ENCODE measurements at places on chromosomes 3 and 15. TPM values are rescaled to one million over a fixed set of nuclear protein-coding genes. Genes with fewer than 3 reads are reported as not detected.

RNU5B-1 gene
- not detected for total RNA-seq

SERP1 gene
- total RNA-seq = 183 TPM

SEMA3G gene
- 0.34 TPM for total RNA-seq

DNA sequence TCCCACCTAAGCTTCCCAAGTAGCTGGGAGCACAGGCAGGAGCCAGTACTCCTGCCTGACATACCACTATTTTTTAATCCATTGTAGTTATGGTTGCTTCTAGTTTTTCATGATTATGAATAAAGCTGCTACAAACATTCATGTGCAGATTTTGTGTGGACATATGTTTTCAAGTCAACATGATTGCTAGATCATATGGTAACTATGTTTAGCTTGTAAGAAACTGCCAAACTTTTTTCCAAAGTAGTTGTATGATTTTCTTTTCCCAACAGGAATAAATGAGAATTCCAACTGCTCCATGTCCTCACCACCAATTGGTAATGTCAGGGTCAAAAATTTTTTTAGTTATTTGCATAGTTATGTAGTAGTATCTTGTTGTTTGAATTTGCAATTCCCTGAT is 136.8 kb upstream of the THRB start:
- no peak for DNase-seq
- H3K4me1 ChIP-seq = no peaks in the 10 kb centered on the region
- no peaks in the 10 kb centered on the region for H3K36me3 ChIP-seq
- H3K4me3 ChIP-seq = no peak overlapping the region

DNA sequence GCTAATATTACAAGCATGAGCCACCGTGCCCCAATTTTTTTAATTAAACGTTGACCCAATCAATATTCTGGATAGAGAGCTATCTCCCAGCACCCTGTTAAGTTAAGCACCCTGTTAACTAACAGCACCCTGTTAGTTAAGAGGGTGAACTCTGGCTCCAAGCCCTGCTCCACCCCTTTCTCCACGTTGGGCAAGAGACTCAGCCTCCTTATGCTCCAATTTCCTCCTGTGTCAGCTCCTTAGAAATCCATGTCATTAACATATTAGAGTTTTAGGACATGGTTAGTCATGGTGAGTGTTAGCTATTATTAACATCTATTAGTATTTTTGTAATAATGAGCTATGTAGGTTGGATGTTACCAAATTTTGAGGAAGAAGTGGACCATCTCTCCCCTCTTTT is 217.2 kb upstream of the UBE2E1 start:
- DNase-seq = no peak
- no peaks in the 10 kb centered on the region for H3K36me3 ChIP-seq
- H3K4me1 ChIP-seq = no peaks in the 10 kb centered on the region
- H3K4me3 ChIP-seq = no peak overlapping the region
- no peak overlapping the region for H3K27ac ChIP-seq

- H3K27ac ChIP-seq = no peak overlapping the region
- DNase-seq = no peak
- H3K4me3 ChIP-seq = no peak overlapping the region
These were observed 65.8 kb downstream of the PDE8A start for GRCh38 chr15:85047271-85047948.

DNA sequence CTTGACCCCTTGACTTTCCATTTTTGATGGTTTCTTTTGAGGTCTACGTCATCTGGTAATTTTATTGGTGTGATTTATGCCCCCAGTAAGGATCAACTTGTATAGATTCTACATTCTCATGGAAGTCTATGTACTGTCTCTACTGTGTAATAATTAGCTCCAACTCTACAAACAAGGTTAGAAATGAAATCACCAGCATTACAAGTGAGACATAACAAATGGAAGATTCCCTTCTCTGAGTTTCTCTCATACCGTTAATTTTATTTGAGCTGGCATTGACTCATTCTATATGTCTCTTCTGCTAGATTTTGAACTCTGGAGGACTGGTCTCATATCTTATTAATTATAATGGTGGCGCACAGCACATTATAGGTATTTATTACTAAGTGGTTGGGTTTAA is 138.9 kb downstream of the LPP start:
- no peak for DNase-seq
- no peak overlapping the region for H3K27ac ChIP-seq
- H3K36me3 ChIP-seq = no peaks in the 10 kb centered on the region
- no peaks in the 10 kb centered on the region for H3K27me3 ChIP-seq
- peaks cover 17% of the 10 kb centered on the region for H3K4me1 ChIP-seq

DNA sequence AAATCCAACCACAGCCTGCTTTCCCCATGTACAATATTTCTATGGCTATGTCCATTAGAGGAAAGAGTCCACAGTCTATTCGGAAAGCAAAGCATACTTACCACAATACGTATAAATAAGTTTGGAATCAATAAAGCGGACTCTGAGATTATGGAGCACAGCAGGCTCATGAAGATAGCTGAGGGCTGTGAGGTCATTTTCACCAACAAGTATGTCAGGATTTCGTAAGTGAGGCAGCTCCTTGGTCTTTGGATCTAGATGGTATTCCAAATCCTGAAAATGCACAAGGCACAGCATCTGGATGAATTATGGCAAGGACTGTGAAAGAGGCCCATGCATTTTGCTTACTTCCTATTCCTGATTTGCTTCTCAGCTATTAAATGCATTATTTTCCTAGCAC is 100.4 kb downstream of the MYO5A start:
- no peaks in the 10 kb centered on the region for H3K4me1 ChIP-seq
- H3K27me3 ChIP-seq = no peaks in the 10 kb centered on the region
- no peak for DNase-seq
- H3K4me3 ChIP-seq = no peak overlapping the region
- H3K36me3 ChIP-seq = no peaks in the 10 kb centered on the region

DNA sequence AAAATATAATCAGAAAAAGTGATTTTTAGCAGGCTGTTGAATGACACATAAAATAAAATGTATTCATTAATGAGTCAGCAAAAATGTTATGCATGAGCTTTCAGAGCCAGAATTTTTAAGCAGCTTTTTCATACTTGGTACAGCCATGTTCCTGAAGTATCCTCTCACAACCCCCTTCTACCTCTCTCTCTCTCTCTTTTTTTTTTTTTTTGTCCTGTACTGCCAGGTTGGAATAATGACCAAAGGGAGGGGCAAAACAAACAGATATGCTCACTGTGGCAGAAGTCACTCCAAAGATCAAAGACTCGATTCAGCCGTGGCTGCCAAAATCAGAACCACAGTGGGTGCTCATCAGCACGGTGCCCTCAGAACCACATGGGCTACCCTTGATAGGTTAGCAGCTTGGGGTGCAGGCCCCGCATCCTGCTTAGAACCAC is 383.0 kb downstream of the ZBTB20 start:
- no peaks in the 10 kb centered on the region for H3K4me1 ChIP-seq
- no peaks in the 10 kb centered on the region for H3K27me3 ChIP-seq
- no peak overlapping the region for H3K27ac ChIP-seq
- no peak for DNase-seq
- H3K4me3 ChIP-seq = no peak overlapping the region
- H3K36me3 ChIP-seq = no peaks in the 10 kb centered on the region

GRCh38 chr3:187684880-187685279 is 14.7 kb upstream of the SST start:
- no peaks in the 10 kb centered on the region for H3K27me3 ChIP-seq
- DNase-seq = no peak
- no peak overlapping the region for H3K4me3 ChIP-seq
- H3K36me3 ChIP-seq = no peaks in the 10 kb centered on the region
- no peak overlapping the region for H3K27ac ChIP-seq

GRCh38 chr3:57942872-57943283 is 65.3 kb upstream of the FLNB start:
- peaks cover 11% of the 10 kb centered on the region for H3K4me1 ChIP-seq
- no peaks in the 10 kb centered on the region for H3K36me3 ChIP-seq
- H3K27ac ChIP-seq = no peak overlapping the region
- DNase-seq = no peak
- no peaks in the 10 kb centered on the region for H3K27me3 ChIP-seq

DNA sequence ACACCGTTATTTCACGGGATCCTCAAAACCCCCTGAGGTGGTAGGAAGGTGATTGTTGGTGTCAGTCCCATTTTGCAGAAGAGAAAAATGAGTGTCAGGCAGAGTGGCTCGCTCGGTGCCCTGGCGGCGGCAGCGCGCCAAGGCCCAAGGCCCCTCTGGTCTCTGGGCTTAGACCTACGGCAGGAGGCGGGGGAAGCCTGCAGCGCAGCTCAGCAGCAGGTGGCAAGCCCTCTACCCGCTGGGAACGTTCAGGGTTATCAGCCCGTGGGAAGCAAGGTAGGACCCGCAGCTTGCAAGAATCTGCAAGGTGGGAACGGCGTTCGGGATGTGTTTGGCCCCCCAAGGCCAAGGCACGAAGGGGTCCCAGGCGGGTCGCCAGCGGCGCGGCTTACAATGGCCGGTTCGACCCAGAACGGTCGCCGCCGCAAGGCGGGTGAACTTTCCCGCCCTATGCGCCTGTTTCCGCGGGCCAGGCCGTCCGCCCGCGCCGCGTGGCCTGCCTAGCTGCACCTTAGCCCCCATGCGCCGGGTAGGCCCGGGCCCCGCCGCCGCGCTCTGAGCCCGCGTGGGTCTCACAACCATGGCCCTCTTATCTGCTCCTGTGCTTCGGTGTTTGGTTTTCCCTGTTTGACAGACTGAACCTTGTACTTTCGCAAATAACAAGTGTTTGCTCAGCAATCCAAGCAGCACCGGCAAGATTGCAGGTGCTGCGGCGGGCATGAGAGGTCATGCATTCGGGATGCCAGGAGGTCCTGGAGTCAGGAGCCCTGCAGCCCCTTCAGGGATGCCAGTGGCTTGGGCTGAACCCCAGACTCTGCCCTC is 39.7 kb downstream of the CCNL1 start:
- no peak for DNase-seq
- H3K27me3 ChIP-seq = no peaks in the 10 kb centered on the region
- H3K27ac ChIP-seq = no peak overlapping the region
- H3K4me1 ChIP-seq = no peaks in the 10 kb centered on the region

DNA sequence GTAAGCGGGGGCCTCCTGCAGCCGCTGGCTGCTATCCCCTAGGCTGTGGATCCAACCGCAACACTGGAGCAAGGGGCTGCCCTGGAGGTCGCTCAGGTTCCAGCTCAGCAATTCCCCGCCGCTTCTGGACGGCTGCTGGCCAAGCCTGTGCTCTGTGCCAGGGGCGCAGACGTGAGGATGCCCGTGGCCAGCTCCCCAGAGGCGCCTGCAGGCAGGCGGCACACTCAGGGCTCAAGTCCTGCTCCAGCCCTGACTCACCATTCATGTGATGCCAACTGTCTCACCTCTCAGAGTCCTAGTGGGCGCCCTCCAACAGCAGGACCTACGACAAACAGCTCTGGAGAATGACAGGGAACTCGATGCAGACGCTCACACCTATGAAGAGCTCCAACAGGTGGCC is 31.6 kb downstream of the KLHL25 start:
- H3K36me3 ChIP-seq = no peaks in the 10 kb centered on the region
- H3K27me3 ChIP-seq = no peaks in the 10 kb centered on the region
- no peak for DNase-seq
- peak overlapping the region; percentile 62 for H3K27ac ChIP-seq

DNA sequence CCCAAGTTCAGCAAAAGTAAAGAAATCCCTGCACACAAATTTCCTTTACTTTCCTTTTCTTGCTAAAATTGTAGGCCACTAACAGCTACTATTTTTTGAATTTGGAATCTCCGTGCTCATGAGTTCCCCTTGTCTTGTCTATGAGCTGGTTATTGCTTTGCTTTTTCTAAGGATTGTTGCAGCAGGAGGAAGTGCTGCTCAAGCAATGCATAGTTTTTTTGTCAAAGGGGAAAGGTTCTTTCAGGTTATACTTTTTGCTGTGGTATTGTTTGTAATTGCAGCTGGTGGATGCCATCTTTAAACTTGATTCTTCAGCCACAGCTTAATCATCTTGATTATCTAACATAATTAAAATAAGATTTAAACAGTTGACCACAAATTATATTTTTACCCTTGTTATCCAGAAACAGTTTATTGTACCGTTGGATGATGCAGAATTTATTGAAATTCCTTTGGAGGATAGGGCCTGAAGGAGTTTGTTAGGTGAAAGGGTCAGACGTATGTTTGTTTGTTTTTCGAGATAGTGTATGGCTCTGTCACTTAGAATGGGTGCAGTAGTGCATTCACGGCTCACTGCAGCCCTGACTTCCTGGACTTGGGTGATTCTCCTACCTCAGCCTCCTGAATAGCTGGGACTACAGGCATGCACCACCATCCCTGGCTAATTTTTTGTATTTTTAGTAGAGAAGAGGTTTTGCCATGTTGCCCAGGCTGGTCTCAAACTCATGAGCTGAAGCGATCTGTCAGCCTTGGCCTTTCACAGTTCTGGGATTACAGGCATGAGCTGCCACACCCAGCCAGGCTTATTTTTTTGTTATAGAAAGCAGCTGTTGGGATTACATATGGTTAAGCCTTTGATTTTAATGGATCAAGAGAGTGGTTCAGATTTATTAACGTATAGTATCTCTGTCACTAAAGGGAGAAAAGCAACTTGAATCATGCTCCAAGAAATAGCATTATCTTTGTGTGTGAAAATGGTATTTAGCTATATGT is 11.7 kb downstream of the MGA start:
- H3K27me3 ChIP-seq = no peaks in the 10 kb centered on the region
- no peak overlapping the region for H3K4me3 ChIP-seq
- no peaks in the 10 kb centered on the region for H3K4me1 ChIP-seq
- H3K36me3 ChIP-seq = no peaks in the 10 kb centered on the region
- no peak overlapping the region for H3K27ac ChIP-seq
- DNase-seq = no peak

- no peak overlapping the region for H3K27ac ChIP-seq
- H3K4me1 ChIP-seq = peaks cover 25% of the 10 kb centered on the region
- no peak overlapping the region for H3K4me3 ChIP-seq
- no peaks in the 10 kb centered on the region for H3K36me3 ChIP-seq
- DNase-seq = no peak
These were observed 1.8 kb downstream of the FETUB start for GRCh38 chr3:186642014-186642413.

DNA sequence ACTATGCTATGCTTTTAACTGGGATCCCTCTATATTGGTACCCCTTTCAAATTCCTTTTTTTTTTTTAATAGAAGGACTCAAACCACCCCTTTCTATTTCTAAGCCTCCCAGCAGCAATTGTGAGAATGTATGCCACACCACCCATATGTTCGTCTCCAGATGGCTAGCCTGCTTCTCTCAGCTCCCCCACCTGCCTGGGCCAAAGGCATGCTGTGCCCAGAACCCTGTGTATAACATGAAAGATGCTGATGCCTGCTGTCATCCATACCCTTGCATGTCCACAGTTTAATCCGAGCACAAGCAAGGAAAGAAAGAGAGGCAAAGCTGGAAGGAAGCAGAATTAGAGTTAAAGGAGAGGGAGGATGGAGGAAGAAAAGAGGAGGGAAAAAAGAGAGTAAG is 159.5 kb upstream of the CNTN6 start:
- no peak for DNase-seq
- no peak overlapping the region for H3K27ac ChIP-seq
- H3K36me3 ChIP-seq = no peaks in the 10 kb centered on the region
- no peak overlapping the region for H3K4me3 ChIP-seq
- H3K4me1 ChIP-seq = no peaks in the 10 kb centered on the region

DNA sequence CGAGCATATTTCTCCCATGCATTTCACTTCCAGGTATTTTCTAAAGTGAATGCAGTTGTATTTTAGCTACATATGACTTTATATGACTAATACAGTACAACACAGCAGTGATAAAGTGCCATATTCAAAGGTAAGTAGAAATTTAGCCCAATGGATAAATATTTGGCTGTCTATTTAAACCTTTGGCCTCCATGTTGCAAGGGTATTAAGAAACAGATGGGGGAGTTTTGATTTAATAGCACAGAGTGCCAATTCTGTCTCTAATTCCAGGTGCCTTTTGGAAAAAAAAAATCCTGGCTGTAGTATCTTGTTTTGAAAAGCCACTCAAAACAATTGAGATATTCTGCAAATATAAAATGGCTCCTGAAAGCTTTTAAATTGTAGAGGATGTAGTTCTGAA is 44.9 kb upstream of the SGO1 start:
- H3K36me3 ChIP-seq = no peaks in the 10 kb centered on the region
- no peak overlapping the region for H3K27ac ChIP-seq
- no peaks in the 10 kb centered on the region for H3K27me3 ChIP-seq
- H3K4me3 ChIP-seq = no peak overlapping the region
- no peak for DNase-seq
